ENCODE measurements at places on chromosomes 5 and 9. TPM values are rescaled to one million over a fixed set of nuclear protein-coding genes. Genes with fewer than 3 reads are reported as not detected.

- DNase-seq = peak; percentile 39
Observed at GRCh38 chr9:34927061-34927460, 31.0 kb upstream of the PHF24 start.

Gene GMCL2
- not detected for total RNA-seq

Gene SCGB3A1
- not detected for total RNA-seq

DNA sequence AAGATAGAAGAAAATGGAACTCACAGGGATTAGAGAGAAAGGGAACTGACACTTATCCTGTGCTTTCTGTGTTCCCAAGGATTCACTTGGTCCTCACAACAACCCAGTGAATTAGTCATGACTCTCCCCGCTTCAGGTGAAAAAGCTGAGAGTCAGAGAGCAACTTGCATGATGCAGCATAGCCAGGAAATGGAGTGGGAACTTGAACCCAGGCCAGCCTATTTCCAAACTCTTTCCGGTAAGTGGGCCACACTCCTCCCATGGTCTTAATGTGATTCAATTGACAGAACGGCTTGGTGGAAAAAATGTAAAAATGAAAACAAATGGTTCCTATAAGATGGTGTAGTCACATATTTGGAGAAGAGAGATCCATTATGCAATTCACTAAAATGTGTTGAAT is 45.9 kb upstream of the CEMIP2 start:
- no peak for DNase-seq

Gene SLC9A3
- total RNA-seq = 7.8 TPM

GRCh38 chr9:130842545-130842944 is 7.5 kb downstream of the ABL1 start:
- DNase-seq = no peak

- DNase-seq = no peak
Observed at GRCh38 chr9:122001491-122002201, 91.5 kb downstream of the TTLL11 start.
